ENCODE measurements at places on chromosomes 4 and X. TPM values are rescaled to one million over a fixed set of nuclear protein-coding genes. Genes with fewer than 3 reads are reported as not detected.

DNA sequence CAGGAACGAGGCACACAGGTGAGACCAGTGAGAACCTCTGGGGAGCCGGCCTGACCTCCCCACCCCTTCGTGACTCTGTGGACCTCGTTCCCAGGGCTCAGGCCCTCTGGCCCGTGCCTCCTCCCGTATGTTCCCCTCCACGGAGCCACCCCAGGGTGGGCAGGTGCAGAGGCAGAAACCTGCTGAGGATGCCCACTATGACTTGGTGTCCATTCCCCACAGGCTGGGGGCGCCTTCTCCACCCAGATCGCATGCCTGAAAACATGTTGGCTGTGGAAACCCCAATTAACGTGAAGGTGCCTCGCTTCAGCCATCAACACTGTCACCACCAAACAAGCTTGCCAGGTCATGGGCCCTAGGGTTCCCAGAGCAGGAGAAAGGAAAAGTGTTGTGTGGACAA is 27.0 kb downstream of the BLOC1S4 start:
- no peaks in the 10 kb centered on the region for H3K27me3 ChIP-seq
- H3K27ac ChIP-seq: no peak overlapping the region
- H3K4me1 ChIP-seq: peaks cover 16% of the 10 kb centered on the region

DNA sequence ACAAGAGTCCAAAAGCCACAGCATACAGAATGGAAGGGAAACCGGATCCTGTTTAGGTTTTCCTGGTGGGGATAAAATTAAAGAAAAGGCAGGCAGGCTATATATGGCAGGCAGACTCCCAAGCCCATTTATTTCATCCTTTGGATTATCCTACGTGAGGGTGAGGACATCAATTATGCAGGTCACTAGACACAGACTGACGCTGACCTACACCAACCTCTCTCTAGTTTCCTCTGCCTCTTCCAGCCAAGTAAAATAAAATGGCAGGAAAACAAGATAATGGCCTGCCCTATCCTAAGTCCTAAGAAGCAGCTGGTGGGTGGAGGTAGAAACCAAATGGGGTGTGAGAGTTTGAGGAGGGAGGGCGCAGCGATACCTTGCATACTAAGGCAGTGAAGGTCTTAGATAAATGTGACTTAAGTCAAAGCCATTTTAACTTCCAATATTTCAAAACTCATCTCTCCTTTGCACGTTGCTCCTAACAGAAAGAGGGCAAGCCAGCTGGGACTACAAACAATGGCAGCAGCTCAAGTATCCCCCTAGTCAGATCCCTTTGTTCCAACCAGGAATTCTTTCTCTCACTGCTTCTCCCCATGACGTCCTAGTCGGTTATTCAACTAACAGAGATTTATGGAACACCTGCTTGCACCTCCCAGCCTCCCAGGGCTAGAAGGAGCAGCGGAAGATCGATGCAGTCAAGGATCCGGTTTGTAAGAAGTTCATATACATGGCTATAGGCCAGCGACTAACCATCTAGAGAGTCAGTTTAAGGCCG is 72.8 kb downstream of the IRF2 start:
- peaks cover 39% of the 10 kb centered on the region for H3K4me1 ChIP-seq
- H3K27me3 ChIP-seq: no peaks in the 10 kb centered on the region
- H3K27ac ChIP-seq: peak overlapping the region; percentile 81
- H3K36me3 ChIP-seq: peaks cover 15% of the 10 kb centered on the region
- no peak overlapping the region for H3K4me3 ChIP-seq

- no peaks in the 10 kb centered on the region for H3K4me1 ChIP-seq
- DNase-seq: no peak
- no peak overlapping the region for H3K4me3 ChIP-seq
- no peaks in the 10 kb centered on the region for H3K36me3 ChIP-seq
These were observed 780.7 kb upstream of the DIAPH2 start for GRCh38 chrX:95903975-95904374.

GRCh38 chr4:110087070-110087708 is 111.2 kb downstream of the ELOVL6 start:
- no peak overlapping the region for H3K4me3 ChIP-seq
- DNase-seq: no peak

DNA sequence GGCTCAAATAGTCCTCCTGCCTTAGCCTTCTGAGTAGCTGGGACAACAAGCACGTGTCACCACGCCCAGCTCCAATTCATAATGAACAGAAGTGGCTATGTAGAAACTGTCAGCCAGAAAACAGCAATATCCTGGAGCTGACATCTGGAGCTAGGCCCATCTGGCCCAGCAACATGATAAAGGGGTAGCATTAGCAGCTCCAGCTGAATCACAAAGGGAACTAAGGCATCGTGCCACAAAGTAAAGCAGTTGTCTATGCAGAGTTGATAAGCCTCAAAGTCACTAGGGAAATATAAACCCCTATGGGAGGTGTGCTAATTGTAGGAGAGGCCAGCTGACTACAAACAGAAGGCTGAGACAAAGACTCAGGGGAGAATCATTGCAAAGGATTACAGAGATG is 270.5 kb upstream of the GPC4 start:
- DNase-seq: no peak
- H3K27me3 ChIP-seq: no peaks in the 10 kb centered on the region
- no peak overlapping the region for H3K27ac ChIP-seq
- no peaks in the 10 kb centered on the region for H3K36me3 ChIP-seq
- H3K4me3 ChIP-seq: no peak overlapping the region

GRCh38 chrX:16022580-16023200 is 100.7 kb upstream of the GRPR start:
- DNase-seq: no peak
- no peaks in the 10 kb centered on the region for H3K36me3 ChIP-seq
- H3K4me1 ChIP-seq: peaks cover 18% of the 10 kb centered on the region
- H3K27ac ChIP-seq: no peak overlapping the region
- no peak overlapping the region for H3K4me3 ChIP-seq
- H3K27me3 ChIP-seq: no peaks in the 10 kb centered on the region

GRCh38 chrX:119895843-119896326 is at the start of gene AKAP14:
Gene AKAP14 (plus strand): TSS chrX:119895893. CDS start chrX:119903224, 7,331 bp downstream.
- no peaks in the 10 kb centered on the region for H3K4me1 ChIP-seq
- H3K4me3 ChIP-seq: no peak within 1 kb of the TSS
- H3K27me3 ChIP-seq: no peaks in the 10 kb centered on the region
- H3K27ac ChIP-seq: no peak within 1 kb of the TSS
- peak; percentile 17 for DNase-seq
- H3K36me3 ChIP-seq: no peaks in the 10 kb centered on the region

- no peak overlapping the region for H3K4me3 ChIP-seq
- peaks cover 3% of the 10 kb centered on the region for H3K36me3 ChIP-seq
- no peak for DNase-seq
- H3K4me1 ChIP-seq: peaks cover 60% of the 10 kb centered on the region
- H3K27me3 ChIP-seq: no peaks in the 10 kb centered on the region
These were observed 348.3 kb downstream of the ARHGAP24 start for GRCh38 chr4:85823295-85823694.

LRIT3 gene
- not detected for total RNA-seq

RTL3 gene
- total RNA-seq: 0.28 TPM

FAT1 gene
- 663 TPM for total RNA-seq

AVPR2 gene
- not detected for total RNA-seq
